Activated effector memory CD4-positive, alpha-beta T cell treated with anti-CD3 and anti-CD28 coated beads, Interleukin-2, amount 50 U/mL, for 16 hours (primary cell): ENCODE measurements at places on chromosomes 4 and X.

GRCh38 chr4:26533685-26534084, 43.4 kb upstream of the CCKAR start:
- DNase-seq, result no peak

DNA sequence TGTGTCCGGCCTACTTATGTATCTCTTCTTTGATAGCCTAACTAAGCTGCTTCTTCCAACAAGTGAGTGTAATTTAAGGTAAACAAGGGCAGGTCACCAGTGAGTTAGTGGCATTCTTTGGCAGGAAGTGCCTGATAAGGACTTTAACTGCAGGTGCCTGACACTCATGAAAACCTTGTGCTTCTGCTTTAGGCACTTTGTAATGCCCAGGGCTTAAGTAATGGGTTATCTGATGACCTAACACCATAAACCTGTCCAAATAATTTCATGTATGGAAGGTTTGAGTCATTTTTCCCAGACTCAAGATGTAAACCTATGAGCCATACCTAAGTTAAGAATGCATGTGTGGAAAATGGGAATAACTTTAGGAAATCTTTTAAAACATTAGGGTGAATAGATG, 43.0 kb downstream of the BCOR start:
- no peak for DNase-seq

DNA sequence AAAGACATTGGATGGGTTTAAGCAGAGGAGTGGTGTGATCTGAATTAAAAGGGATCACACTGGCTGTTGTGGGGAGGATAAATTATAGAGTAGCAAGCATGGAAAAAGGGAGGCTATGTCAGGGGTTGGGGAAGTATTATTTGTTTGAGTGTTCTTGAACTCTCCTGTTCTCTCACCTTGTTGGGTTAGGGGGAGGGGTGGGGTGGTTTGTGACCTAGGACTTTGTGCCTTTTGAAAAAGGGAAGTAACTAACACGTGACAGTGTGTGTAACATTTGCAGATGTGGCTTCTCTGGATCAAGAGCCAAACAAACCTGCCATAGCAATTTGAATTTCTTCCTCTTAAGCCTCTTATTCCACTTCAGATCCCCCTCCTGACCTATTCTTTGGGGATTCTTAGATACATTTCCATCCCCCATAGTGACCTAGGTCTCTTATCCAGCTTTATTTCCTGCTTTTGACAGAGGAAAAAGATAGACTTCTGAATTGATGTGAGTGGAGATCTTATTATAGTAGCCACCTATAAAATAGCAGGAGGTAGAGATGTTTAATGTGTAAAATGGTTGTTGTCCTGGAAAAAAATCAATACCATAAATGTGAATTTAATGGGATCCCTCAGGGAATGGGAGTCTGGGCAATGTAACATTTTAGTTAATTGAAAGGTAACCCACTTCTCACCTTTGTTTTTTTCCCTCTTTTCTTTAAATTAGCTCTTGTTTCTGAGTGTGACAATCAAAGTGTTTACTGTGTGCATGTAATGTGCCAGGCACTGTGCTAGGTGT, 120.4 kb downstream of the CT47B1 start:
- no peak for DNase-seq

DNA sequence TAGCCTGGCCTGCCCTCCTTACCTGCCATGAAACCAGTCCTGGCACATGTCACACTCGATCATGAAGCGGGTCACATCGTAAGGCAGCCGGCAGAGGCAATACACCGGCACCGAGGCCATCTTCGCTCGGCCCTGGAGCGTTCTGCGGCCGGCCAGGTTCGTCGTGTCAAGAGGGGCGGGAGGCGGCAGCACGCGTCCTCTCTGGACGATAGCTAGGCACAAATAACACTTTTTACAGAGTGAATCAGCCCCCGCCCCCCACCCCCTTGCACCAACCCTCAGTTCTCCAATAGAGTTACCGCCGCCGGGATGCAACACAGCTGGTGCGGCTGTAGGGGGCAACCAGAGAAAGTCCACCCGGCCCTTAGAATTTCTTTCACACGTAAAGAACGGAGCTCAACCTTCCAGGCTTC, 1.7 kb downstream of the PHF8 start:
- peak; percentile 78 for DNase-seq

DNA sequence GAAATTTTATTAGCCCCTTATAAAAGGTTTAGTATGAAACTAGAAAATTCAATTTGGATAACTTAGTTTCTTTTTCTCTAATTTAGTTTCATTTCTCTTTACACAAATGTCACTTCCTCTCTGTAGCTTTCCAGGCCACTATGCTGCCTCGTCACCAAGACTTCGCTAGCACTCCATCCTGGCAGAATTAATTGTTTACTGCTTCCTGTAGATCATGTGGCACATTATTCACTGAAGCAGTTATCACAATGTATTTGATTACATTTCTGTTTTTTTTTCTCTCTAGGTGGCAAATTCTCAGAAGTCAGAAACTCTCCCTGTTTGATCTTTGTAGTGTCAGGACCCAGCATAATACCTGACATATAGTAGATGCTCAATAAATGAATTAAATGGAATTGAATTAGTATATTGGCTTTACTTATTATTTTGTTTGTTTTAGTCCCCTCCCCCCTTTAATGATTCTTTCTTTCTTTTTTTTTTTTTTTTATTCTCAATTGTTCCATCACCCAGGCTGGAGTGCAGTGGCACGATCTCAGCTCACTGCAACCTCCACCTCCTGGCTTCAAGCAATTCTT, 9.3 kb upstream of the SAT1 start:
- DNase-seq, result peak; percentile 71

DNA sequence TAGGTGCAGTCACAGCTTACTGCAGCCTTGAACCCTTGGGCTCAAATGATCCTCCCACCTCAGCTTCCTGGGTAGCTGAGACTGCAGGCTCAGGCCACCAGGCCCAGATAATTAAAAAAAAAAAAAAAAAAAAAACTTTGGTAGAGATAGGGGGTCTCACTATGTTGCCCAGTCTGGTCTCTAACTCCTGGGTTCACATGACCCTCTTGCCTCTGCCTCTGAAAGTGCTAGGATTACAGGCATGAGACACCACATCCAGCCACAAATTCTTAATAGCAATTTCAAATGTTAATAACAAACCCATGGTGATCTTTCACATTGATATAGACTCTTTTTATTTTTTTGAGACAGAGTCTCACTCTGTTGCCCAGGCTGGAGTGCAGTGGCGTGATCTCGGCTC, 12.3 kb upstream of the FGF5 start:
- DNase-seq, result no peak

DNA sequence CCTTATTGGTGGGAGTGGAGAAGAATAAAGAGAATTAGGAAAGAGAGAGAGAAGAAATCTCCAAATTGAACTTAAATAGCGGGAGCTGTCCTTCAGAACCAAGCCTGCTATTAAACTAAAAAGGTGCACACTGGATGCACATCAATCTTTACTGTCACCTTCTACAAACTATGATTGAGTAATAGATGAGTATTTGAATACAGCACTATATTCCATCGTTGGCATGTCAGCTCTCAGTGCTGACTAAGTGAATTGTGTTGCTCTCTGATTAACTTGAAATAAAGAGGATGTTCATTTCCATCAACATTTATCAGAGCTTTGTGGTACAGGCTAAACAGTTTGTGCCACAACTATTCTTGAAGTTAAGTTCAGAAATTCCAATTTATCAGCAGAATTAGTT, 143.7 kb upstream of the PABPC4L start:
- no peak for DNase-seq

DNA sequence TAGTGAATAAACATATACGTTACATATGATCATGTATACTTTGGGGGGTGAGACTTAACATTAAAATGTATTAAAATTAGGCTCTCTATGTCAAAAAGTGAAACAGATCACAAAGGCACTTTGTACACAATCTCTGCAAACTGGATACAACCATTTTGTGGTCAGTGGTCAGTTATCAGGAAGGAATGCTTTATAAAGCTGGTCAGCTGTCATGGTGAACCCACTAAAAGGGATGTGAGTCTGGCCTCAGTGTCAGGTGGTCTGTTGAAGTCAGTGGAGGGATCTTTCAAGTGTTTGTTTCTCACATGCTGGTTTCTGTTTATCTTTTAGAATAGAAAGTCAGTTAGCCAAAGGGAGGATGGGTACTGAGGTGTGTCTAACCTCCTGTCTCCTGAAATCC, 875.5 kb upstream of the INTU start:
- no peak for DNase-seq

DNA sequence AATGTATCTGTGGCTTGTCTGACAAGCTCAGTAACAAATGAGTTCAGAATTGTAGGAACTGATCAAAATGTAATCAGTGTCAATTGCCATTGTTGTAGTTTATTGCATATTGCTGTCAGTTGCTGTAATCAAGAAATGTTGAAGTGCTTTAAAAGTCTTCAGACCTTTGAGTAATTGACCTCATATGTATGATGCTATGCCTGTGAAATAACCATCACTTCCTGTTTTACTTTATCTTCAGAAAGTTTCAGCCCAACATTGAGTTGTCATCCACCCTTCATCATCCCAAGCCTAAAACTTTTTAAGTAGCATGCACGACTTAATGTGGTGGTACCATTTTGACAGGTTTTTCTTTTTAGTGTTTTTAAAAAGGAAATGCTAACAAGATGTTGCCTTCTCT, 212.4 kb downstream of the ARHGAP10 start:
- no peak for DNase-seq

- no peak for DNase-seq
Observed at GRCh38 chr4:157225096-157225495, 4.6 kb downstream of the GRIA2 start.
